ENCODE measurements at places on chromosomes 13 and 19.

DNA sequence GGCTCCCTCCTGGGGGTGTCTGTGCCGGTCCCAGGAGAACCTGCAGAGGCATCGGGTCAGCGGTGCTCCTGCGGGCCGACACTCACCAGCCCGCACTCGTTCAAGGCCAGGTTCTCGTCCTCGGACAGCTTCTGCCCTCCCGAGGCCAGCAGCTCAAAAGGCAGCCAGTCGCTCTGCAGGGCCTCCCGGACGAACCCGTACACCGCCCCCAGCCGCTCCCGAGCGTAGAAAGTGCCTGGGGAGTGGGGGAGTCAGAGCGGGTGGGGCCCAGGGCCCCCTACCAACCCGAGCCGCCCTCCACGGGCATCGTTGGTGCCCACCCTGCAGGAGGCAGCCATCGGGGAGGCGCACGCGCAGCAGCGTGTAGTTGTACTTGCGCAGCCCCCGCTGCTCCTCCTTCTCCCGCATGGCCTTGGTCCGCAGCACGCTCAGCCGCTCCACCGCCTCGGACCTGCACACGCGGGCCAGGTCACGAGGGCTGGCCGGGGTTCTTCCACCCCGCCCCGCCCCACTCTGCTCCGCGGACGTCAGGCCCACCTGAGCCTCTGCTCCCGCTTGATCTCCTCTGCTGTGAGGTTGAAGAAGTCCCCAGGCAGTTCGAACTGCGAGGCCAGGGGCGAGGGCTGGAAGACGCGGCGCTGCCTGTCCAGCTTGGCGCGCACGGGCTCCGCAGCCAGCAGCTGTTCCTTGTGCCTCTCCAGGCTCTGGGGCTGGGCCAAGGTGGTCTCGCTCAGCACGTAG is 11.5 kb downstream of the UBXN6 start:
- DNase-seq = no peak

DNA sequence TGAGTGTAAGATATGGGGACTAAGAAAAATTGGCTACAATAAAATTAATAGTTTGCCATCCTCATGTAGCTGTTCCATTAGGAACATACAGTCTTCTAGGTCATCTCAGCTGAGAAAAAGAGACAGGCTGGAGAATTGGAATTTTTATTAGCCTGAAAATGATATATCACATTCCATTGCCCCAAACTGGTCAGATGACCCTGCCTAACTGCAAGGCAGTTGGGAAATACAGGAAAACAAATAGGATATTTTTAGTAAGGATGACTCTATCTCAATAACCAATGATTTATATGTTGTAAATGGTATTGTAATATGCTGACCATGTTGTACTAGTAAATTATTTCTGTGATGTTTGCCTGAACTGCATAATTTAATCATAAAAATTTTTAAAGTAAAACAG is 673.8 kb downstream of the PCDH9 start:
- no peak for DNase-seq

DNA sequence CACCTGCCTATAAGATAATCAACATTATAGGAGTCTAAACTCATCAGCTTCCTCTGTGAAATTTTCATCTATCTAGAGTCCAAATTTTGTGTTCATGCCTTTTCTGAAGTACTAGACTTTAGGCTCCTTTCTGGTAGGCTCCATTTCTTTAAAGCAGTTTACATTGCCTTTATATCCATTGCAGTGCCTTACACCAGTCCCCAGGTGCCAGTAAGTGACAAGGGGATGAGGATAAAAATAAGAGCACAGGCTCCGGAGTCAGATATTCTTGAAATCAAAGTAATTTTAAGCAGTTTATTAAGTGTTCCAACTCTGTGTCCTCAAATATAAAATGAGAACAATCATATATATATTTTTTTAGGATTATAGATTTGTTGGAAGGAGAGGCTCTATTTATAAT is 10.6 kb upstream of the CYSLTR2 start:
- DNase-seq = no peak

- DNase-seq = no peak
Measured at GRCh38 chr13:94414708-94415107, 64.8 kb downstream of the DCT start.

DNA sequence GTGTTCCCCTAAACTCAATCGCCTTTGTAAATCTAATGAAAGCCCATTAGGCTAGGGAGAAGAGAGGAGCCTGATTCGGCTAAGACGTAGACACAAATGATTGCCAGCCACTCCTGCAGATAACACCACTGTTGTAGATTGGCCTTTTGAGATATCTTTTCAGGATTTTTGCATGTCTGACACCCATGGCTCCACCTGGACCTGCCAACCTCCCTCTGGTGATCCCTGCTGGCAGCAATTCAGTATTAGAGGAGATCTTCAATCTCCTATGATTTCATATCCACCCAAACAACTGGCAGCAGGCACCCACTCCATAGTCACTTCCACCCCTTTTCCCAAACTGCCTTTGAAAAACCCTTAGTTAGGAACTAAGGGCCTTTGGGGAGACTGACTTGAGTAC is 191.9 kb upstream of the UBL3 start:
- no peak for DNase-seq

- no peak for DNase-seq
Measured at GRCh38 chr19:52221031-52221430, 31.2 kb downstream of the PPP2R1A start.

DNA sequence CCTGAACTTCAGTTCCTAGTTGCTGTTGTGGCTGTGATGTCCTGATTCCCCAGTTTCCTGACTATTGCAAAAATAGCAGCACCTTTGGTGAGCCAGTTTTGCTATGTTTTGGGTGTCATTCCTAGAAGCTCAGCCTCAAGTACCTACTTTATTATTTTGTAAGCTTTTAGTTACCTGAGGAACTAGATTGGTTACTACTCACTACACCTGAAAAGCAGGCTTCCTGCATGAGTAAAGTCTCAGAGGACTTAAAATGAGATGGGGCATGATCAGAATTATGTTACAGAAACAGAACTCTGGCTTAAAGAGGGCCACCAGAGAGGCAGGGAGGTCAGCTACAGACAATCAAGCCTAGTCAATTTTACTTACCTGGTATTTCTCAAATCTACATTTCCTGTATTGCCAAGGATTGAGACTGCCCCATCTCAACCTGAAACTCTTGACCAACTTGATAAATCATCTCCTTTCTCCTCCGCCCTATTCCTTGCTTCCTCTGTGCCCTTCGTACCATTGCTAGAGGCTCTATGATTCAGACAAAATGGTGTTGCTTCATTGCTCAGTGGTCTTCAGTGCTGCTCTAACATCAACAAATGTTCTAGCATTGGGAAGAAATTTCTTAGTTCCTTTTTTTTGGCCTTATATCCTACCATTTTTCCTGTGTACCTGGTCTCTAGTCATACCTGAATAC is 58.9 kb downstream of the RAP2A start:
- DNase-seq = no peak

DNA sequence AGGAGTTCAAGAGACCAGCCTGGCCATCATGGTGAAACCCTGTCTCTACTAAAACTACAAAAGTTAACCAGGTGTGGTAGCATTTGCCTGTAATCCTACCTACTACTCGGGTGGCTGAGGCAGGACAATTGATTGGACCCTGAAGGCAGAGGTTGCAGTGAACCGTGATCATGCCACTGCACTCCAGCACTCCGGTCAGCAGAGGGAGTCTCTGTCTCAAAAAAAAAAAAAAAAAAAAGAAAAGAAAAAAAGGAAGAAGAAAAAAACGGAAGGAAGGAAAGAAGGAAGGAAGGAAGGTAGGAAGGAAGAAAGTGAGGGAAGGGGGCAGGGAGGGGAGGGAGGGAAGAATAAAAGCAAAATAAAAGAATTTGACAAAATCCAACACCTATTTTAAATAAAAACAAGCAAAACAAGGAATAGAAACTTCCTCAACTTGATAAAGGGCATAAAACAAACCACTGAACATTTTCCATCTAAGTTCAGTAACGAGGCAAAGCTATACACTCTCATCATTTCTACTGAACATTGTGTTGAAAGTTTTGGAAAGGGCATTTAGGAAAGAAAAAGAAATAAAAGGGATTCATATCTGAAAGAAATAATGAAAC is 411.6 kb upstream of the SLITRK5 start:
- DNase-seq = no peak

GRCh38 chr13:95060014-95060519 is 241.2 kb downstream of the ABCC4 start:
- DNase-seq = no peak

GRCh38 chr13:71306821-71307220 is 560.2 kb downstream of the DACH1 start:
- no peak for DNase-seq

DNA sequence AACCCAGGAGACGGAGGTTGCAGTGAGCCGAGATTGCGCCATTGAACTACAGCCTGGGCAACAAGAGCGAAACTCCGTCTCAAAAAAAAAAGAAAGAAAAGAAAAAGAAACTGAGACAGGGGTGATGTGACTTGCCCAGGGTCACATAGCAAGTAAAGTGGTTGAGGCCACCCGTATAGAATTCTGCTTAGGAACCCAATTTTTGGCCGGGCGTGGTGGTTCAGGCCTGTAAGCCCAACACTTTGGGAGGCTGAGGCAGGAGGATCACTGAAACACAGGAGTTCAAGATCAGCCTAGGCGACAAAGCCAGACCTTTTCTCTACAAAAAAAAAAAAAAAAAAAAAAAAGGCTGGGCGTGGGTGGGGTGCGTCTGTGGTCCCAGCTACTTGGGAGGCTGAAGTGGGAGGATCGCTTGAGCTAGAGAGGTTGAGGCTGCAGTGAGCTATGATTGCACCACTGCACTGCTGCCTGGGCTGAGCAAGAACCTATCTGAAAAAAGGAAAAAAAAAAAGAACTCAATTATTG is 1.3 kb downstream of the SNRPA start:
- no peak for DNase-seq

DNA sequence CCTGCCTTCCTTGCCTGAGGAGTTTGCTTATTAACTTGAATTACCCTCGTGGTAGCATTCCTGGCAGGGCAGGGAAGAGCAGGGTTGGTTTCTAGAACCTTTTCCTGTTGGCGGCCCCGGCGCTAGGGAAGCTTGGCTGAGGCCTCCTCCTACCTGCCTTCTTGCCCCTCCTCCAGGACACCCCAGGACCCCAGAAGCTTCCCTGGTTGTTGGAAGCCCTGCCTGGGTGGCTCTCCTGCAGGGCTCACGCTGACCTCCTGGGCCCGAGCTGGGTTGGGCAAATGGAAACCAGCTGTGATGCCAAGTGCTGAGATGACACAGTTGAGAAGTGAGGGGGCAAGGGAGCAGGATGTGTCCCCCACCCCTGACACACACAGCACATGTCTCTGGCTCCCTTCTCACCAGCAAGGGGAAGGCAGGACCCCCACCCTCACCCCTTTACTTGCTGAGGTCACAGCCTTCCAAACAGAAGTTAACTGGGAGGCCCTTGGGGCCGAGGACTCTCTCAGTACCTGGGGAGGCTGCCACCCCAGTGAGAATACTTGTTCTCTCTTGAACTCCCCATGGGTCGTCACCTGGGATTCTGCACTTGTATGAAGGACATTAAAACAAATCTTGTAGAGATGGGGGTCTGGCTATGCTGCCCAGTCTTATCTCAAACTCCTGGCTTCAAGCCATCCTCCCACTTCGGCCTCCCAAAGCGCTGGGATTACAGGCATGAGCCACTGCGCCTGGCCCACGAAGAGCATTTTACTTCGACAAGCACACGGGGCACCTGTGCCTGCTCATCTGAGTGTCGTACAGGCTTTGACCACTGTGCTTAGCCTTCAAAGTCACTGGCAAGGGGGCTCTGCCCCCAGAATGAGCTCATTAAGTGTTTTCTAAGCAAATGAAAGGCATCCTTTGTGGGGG is 10.5 kb downstream of the CEBPA start:
- DNase-seq = no peak

- DNase-seq = no peak
Measured at GRCh38 chr13:78679329-78679728, 20.4 kb upstream of the OBI1 start.

DNA sequence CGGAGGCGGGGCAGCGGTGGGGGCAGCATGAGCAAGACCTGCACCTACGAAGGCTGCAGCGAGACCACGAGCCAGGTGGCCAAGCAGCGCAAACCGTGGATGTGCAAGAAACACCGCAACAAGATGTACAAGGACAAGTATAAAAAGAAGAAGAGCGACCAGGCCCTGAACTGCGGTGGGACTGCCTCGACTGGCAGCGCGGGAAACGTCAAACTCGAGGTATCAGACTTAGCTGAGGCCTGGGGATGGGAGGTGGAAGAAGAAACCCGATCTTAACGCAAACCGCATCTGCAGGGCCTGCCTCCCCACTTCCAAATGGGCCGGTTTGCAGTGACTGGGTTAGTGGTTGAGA is 693 bp downstream of the RFXAP start:
- DNase-seq = no peak

DNA sequence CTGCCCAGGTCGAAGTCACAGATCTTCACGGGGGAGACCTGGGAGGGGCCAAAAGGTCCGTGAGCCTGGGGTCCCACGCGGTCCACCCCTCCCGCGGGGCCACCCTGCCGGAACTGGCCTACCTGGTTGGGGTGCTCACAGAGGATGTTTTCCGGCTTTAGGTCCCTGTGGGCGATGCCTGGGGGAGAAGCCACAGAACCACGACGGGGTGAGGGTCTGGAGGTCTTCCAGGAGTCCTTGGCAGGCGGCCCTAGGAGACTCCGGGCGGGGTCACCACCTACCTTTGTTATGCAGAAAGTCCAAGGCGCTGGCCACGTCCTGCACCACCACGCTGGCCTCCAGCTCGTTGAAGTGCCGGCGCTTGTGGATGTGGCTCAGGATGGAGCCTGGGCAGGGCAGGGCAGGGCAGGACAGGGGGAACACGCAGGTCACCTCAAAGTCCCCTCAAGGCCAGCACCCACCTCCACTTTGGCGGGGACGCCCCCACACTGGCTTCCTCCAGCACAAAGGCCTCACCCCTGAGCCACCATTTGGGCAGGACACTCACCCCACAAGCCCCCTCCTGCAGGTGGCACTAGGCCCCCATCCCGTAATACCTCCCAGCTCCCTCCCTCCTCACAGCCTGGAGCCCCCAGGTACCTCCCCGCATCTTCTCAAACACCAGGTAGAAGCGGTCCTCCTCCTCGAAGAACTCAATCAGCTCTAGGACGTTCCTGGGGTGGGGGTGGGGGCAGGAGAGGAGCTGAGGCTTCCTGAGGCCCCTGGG is 8.4 kb downstream of the MKNK2 start:
- no peak for DNase-seq

DNA sequence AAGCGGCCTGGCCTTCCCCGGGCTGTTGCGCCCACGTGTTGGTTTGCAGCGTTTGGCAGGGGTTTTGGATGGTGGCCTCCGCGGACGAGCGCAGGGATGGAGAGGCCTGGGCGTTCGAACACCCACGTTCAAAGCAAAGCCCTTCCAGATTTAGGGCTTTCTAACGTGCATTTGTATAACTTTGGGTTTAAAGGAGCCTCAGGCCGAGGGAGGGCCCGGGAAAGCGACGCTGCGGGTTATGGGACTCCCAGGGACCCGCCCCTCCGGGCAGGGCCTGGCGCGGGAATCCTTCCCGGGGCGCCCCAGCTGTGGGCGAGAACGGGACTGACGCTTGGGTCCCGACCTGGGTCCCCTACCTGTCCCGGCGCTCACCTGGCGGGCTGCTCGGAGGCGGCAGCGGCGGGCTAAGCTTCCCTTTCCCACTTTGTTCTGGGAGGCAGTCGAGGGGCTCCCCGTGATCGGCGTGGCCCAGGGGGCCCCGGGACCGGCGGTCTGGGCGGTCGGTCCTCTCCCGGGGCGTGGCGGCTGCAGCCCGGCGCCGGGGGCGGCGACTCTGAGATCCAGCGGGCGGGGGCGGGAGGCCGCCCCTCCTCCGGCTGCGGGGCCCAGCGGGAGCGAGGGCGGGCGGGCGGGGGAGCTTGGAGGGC is at the start of gene FBXO17:
FBXO17 (minus strand) TSS at position 529 of the 647 bp plus-strand sequence. CDS start 25,423 bp downstream, outside the sequence.
- DNase-seq = no peak

Data from NCI-H1436 (cell line).